Thyroid gland (tissue), 4 donors: ENCODE measurements at places on chromosomes 5 and 9. TPM values are rescaled to one million over a fixed set of nuclear protein-coding genes. Genes with fewer than 3 reads are reported as not detected.

DNA sequence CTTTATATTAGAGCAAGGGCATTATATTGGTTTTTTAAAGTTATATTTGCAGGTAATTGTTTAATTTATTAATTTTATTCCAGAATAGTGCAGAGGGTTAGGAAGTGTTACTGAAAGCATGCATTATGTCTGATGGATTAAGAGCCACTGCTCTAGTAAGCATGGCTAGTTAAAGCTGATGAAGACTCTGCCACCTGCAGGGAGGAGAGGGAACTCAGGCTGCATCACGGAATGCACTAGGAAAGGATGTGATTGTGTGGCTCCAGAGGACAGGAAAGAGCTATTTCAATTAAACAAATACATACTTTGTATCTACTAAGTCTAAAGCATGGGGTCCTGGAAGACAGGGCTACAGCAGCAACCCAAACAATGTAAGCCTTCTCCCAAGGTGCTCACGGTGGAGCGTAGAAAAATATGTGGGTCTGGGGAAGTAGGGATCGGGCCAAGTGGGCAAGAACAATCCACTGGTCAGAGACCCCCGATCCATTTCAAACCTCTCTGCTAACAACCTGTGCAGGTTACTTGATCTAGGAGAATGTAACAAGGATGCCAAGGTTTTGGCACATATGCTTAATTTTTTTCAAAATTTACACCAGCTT lies 15.3 kb upstream of the GRXCR2 start:
- peak; percentile 43 for DNase-seq

DNA sequence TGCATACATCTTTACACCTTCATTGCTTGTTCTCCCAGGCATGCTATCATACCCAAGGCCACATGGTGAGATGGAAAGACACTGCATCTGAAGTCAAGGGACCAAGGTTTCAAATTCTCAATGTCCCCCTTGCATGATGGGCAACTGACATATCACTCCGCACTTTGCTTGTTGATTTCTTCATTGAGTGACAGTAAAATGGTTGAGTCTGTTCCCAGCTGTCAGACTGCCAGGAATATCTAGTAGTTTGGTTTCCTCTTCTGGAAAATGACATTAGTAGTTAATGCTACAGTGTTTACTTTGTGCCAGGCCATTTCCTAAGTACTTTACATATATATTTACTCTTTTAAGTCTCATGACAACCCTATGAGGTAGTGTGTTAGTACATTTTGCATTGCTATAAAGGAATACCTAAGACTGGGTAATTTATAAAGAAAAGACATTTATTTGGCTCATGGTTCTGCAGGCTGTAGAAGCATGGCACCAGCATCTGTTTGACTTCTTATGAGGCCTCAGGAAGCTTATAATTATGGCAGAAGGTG lies 114.4 kb downstream of the PCSK1 start:
- no peak for DNase-seq

- peak; percentile 73 for DNase-seq
Observed at GRCh38 chr9:69155341-69156030, 18.6 kb upstream of the TJP2 start.

DNA sequence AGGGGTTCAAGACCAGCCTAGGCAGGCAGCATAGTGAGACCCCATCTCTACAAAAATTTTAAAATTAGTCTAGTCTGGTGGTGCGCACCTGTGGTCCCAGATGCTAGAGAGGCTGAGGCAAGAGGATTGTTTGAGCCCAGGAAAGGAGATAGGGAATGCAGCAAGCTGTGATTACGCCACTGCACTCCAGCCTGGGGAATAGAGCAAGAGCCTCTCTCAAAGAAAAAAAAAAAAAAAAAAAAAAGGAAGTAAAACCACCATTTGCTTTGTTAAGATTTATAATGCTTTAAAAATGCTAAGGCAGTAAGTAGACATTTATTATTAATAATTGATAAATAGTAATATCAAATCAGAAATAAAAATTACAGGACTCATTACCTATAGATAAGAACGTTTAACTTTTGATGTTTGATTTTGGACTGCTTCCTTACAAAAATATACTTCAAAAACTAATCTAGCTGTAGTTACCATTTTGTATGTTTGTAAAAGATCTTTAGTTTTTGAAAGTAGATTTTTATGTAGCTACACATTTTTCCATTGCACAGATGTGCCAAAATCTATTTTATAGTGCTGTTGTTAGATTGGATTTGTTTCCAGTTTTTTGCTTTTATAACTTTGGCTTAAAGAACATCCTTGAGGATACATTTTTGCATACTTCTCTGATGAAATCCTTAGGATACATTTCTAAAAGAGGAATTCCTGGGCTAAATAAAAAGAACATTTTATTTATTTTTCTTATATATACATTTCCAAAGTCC lies 86.4 kb downstream of the INIP start:
- DNase-seq, result no peak

- DNase-seq, result no peak
Observed at GRCh38 chr5:109692852-109693251, 3.1 kb downstream of the MAN2A1 start.

DNA sequence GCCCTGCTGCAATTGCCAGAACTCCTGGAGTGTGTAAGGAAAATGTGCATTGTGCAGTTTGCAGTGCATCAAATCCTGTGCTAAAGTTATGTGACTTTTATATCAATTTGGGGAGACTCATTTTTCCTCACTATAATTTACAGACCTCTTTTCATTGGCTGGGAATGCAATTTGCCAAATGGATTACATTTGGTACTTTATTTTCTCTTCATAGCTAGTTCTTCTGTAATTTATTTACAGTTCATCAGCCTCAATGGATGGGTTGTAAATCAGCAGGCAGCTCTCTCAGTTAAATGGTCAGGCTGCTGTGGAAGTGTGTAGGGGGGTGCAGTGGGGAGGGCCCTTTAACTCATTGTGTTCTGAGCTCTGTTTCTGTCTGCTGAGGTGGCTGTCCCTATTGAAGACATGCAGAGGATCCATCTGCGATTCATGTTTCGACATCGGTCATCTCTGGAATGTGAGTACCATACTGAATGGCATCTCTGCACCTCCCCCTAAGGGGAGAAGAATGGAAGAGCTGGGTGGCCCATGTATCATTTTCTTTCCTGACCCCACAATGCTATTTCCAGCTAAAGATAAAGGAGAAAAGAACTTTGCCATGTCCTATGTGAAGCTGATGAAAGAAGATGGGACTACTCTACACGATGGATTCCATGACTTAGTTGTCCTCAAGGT lies 74.6 kb downstream of the DOCK2 start:
- DNase-seq, result no peak

DNA sequence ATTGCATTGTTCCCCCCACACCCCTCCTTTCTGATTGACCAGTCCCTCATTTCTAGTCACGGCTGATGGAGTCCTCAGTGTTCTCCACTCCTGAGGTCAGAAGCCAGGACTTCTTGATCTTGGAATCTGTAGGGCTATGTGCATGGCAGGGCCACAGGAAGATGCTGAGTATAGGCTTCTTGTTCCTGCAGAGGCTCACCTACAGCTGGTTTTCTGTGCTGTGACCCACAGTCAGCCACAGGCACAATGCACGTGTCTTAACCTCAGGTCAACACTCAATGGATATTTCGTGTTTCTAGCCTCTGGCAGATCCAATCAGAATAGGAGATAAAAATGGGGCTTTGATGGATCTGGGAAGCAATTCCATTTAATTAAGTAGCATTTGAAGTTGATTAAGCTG lies 14.3 kb upstream of the CXCL14 start:
- no peak for DNase-seq

DNA sequence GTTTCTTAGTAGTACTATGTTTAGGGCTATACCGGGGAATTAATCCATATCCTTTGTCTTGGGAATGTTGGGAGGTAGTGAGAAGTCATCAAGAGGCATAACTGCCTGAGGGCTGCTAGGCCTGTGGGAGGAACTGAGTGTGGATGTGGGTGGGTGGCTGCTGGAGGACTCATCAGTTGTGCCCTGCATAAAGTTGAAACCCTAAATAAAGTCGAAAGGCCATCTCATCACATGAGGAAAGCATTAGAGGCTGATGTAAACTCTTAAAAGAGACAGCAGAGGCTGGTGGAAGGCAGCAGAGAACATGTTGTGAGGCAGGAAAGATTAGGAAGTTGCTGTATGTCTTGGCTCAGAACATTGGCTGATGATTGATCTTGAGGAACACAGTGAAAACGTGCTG lies 143.8 kb downstream of the MAST4 start:
- no peak for DNase-seq

DNA sequence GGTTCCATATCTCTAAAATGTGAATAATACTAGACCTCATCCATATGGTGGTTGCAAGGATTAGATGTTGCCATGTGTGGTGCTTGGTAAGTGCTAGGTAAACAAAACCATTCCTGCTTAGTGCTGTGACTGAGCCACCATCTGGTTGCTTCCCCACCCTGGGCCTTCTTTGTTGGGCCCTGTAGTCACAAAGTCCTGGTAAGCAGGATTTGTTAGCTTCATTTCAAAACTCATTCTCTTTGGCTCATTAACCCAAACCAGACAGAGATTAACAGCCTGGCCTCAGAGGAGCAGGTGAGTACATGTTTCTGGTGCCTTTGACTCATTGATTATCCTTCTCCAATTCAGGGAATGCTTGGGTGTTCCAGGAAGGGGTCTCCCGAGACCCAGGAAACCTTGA lies 240.2 kb downstream of the ARHGAP26 start:
- DNase-seq, result no peak

- no peak for DNase-seq
Observed at GRCh38 chr5:77958642-77959330, 182.6 kb upstream of the TBCA start.

DNA sequence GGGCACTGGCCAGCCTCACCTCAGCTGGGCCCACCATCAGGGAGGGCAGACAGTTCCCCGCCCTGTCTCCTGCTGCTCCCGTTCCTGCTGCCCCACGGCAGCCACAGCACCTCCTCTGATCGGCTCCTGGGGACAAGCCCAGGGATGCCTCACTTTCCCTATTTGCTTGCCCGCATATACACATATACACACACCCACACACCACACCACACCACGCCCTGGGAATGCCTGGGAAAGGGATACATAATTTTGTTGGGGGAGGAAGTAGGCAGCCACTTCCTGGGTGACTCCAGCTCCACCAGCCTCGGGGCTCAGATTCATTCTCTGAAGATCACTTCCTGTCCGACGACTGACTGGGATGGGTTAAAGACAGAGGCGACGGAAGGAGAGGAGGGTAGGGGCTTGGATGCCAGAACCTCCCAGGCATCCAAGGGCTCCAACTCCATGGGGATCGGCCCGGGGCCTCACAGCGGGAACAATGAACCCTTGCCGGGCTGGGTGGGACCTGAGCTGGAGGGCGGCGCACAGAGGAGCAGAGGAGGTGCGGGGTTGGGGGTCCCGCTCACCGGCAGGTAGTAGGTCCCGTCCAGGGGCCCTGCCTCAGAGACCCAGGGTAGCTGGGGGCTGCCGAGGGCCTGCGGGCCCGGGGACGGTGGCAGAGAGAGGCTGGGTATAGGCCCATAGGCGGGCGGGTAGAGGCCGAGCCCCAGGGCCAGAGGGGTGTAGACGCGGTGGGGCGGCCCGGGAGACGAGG lies 2.0 kb upstream of the MZB1 start:
- DNase-seq, result no peak

- peak; percentile 58 for DNase-seq
Observed at GRCh38 chr9:20236676-20237075, 385.6 kb downstream of the MLLT3 start.

- no peak for DNase-seq
Observed at GRCh38 chr5:149745-150485, 41.4 kb upstream of the LRRC14B start.

- peak; percentile 93 for DNase-seq
Observed at GRCh38 chr9:108743901-108744371, 111.8 kb downstream of the ACTL7B start.

- DNase-seq, result no peak
Observed at GRCh38 chr5:102778478-102778877, 23.4 kb downstream of the PAM start.

DNA sequence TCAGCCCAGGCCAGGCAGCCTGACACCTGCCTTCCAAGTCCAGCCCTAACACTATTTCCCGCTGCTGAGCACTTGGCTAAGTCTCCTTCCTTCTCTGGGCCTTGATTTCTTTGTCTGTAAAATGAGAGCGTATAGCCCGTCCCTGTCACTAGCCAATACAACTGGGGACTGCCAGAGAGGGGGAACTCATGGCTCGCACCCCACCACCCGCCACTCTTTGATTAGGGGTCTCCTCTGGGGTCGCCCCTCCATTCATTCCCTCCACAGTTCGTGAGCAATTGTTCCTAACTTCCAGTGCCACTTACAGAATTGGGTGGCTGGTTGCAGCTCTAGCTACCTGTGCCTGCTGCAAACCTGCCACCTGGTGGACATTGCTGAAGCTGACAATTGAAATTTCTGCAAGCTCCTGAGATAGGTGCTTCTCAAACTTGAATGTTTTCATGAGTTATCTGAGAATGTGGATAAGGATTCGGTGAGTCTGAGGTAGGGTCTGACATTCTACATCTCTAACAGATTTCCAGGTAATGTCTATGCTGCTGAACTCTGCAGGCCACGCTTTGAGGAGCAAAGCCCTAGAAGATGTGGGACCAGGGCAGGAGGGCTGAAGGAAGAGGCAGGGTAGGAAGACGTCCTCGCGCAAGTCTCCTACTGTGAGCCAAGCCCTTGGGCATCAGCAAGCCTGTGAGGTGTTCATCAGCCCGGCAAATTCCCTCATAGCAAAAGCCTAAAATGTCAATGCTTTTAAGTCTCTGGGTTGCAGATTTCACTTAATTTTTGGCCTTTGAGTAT lies 13.3 kb upstream of the RECK start:
- DNase-seq, result peak; percentile 78

DNA sequence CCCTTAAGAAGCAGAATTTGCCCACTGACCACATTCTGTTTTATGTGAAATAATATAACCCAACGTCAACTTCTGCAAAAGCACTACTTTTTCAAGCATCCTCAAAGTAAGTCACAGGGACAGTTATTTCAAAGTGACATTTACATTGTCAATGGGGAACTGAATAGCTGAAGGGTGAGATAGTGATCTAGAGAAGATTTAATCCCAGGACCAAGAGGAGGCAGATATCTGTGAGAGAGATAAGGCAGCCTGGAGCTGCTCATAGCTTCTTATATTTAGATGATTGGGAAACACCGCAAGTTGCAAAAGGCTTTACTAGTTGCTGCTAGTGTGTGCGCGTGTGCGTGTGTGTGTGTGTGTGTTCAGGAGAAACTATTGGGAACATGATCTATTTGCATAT lies 210.4 kb upstream of the RFX3 start:
- DNase-seq, result no peak

GRCh38 chr9:69622676-69623075 lies 49.5 kb downstream of the APBA1 start:
- DNase-seq, result no peak

DNA sequence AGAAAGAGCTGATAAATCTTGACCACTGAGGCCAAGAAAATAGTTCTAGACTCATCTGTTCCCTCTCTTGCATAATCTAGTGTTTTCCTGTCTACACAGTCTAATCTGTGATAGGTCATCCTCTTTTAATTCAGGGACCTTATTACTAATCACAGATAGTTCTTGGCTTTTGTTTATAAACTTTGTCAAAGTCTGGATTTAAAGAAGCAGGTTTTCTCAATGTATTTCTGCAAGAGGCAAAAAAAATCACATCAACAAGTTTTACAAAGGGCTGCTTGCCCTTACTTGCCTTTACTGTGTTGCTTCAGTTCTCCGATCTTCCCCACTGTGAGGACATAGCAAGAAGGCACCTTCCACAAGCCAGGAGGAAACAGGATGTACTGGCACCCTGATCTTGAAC lies 43.9 kb upstream of the MTAP start:
- DNase-seq, result no peak

GRCh38 chr5:125837866-125838265 lies 585.3 kb upstream of the GRAMD2B start:
- DNase-seq, result no peak

SVEP1 gene
- 15.5 TPM for total RNA-seq

PCDHB7 gene
- total RNA-seq, result 0.67 TPM

TAS2R1 gene
- total RNA-seq, result 1.3 TPM

PCDHB16 gene
- total RNA-seq, result 4.4 TPM

KIF27 gene
- 19.3 TPM for total RNA-seq

PDZD2 gene
- 3.4 TPM for total RNA-seq

ENTREP1 gene
- total RNA-seq, result 127 TPM
